ENCODE measurements at places on chromosomes 16 and 17.

DNA sequence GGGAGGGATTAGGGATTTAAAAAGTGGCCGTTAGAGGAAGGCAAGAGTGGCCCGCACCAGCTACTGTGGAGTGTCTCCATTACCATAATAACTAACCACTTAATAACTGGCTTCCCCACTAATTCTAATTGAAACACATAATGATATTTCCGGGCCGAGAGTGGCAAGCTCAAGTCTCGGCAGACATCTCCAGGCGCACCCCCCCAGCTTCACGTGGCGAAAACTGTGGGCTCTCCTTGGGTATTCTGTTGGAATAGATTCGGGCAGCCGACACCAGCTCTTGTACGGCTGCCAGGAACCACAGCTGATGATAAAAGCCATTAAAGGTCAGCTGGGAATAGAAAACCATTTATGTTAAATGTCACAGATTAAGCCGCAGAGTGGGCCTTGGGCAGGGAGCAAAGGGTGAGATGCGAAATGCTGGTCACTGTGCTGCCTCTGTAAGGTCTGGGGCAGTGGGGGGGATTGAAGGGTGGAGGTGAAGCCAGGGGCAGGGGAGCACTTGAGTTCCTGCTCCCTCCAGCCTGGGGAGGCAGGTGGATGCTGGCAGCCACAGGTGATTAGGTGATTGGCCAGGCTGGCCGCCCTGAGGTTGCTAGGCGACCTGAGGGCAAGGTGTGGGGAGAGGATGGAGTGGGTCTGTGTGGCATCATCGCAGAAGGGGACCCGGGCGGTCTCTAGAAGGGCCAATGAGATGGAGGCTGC, 115.6 kb upstream of the SDK2 start:
- no peak for DNase-seq

DNA sequence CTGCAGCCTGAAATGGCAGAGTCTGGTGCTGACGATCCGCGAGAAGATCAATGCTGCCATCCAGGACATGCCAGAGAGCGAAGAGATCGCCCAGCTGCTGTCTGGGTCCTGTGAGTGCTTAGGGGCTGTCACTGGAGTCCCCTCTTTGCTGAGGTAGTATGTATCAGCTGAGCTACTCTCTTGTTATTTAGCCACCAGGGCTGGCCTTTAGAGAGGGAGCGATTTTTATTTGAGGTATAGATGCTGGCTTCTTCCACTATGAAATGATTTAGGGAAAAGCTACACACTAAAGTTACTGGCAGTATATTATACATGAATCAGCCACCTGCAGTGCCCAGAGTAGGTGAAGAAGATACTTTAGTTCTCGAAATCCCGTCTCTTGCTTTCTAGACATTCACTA, 2.6 kb downstream of the CDK5RAP3 start:
- DNase-seq = no peak

DNA sequence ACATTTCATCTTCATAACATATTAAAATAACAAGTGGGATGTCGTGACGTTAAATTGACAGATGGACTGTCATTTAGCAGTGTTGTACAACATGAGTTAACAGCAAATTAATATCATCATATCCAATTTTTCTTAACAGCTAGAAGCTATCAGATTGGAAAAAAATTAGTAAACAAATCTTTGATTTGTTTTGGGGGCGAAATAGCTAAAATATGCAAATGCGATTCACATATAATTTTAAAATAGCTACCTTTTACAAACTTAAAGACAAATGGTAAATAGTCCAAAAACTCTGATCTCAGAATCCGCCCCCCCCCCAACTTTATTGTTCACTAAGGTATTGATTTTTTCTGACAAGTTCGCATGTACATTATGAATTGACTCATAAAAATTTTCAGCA, 20.3 kb upstream of the NACA2 start:
- DNase-seq = no peak

DNA sequence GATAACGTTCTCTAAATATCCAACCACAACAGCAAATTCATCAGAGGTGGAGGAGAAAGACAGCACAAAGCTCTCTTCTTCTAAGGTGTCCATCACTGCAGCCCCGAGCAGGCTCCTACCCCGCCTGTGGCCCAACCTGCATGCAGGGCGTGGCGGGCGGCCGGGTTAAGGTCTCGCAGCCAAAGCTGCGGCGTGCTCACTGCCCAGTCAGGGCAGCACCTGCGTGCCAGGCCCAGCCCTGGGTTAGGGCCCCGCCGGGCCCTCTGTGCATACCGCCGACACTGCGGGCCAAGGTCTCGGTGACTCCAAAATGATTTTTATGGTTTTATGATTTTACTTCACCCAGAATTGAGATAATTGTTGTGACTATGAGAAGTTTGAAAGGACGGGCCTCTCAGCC, 57.8 kb downstream of the FOXK2 start:
- no peak for DNase-seq

DNA sequence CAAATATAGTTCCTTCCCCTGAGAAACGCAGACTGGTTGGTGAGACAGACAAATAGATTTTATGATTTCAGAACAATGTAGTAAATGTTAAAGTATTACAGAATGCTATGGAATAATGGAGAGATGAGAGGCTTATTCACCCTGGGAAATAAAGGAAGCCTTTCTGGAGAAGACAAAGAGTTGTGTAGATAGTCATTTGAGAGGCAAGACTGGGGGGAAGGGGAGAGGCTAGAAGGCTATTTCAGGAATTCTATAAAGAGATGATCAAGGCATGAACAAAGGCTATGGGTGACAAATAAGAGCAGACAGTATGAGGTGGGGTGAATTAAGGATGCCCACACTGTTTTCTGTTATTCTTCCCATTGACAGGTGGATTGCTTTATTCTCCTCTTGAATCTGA, 211.4 kb downstream of the GRIN2A start:
- no peak for DNase-seq

GRCh38 chr17:4939546-4939795, 375 bp downstream of the SLC25A11 start:
- no peak for DNase-seq

GRCh38 chr16:7990626-7991260, 599.6 kb downstream of the TMEM114 start:
- no peak for DNase-seq

DNA sequence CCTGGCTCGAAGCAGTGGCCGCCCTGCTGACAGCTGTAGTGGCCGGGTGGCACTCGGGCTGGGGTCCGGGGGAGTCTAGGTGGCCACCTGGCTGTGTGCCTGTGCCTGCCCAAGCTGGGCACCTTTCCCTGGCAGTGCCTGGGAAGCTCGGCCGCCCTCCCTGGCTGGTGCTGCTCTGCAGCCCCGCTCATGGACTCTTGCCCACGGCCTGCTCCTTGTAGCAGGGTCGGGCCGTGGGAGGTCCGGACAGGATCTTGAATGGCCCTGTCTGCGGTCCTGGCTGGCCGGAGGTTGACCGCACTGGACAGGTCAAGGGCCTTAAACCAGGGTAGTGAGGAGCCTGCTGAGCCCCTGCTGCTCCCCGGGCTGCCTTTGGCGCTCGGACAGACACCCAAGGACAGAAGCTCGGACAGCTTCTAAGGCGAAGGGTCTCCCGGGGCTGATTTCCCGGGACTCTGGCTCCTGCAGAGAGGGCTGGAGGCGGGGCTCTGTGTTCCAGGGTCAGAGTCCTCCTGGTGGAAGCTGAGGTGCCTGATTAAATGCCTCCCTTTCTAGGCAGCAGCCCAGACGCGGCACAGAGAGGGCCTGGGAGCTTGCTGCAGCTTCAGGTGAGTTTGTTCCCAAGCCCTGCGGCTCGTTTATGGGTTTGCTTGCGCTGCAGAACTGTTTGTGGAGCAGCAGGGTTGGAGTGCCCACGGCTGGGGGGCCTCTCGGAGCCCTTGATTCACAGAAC, 6.0 kb downstream of the CAPN15 start:
- DNase-seq = no peak

DNA sequence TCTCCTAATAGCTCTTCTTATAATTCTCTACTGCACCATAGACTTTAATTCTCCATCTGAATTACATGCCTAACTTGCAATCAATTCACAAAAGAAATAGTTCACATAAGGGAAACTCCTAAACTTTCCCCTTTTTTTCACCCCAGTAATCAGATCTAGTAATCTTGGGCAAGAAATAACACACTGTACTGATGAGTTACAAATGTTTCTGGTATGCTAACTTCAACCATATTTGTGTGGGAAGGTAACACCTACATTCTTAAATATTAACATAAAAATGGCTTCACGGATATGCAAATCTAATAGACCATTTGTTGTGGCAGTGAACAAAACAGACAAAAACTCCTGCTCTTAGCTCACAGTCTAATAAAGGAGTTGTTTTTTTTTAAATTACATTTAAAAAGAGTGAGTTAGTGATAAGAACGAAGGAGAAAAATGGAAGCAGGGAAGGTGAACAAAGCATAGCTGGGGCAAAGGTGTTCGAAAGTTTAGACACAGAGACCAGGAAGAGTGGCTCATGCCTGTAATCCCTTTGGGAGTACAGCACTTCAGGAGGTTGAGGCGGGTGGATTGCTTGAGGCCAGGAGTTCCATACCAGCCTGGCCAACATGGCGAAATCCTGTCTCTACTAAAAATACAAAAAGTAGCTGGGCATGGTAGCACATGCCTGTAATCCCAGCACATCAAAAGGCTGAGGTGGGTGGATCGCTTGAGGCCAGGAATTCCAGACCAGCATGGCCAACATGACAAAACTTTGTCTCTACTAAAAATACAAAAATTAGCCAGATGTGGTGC, 34.8 kb downstream of the CMTM3 start:
- no peak for DNase-seq

DNA sequence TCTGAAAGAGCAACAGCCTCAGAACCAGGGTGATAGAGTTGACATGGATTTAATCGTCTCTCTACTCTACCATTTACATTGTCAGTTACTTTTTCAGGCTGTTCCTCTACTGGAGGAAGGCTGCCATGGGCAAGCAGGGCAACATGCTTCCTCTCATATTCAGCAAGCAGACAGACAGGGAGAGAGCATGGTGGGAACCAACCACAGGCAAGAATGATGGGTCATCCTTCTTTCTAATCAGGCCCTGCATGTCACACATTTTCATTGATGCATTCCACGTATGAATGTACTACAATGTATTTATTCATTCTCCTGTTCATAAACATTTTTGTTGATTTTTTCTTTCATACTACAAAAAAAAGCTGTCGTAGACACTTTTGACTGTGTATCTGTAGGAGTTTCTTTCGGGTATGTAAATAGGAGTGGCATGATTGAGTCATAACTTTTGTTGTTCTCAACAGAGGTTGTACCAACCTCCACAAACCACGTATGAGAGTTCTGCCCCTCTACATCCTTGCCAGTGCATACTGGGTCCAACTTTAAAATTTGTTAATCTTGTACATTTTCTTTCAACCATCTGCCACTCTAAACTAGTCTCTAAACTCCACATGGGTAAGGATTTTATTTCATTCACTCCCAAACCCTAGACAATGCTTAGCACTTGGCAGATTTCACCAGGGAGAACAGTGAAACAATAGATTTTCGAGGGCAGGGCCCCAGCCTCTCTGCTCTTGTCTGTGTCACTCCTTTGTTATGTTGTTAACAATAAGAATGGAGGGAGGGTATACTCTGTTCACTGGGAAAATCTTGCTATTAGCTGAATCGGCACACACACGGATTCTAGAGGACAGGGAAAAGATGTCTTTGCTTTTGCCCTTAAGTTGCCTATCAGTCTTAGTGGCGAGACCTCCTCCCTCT, 58.7 kb downstream of the CMC2 start:
- no peak for DNase-seq

GRCh38 chr16:4828567-4829321, 18.3 kb downstream of the GLYR1 start:
- DNase-seq = no peak

- no peak for DNase-seq
Measured at GRCh38 chr17:30579610-30580315, 102.6 kb downstream of the GOSR1 start.

DNA sequence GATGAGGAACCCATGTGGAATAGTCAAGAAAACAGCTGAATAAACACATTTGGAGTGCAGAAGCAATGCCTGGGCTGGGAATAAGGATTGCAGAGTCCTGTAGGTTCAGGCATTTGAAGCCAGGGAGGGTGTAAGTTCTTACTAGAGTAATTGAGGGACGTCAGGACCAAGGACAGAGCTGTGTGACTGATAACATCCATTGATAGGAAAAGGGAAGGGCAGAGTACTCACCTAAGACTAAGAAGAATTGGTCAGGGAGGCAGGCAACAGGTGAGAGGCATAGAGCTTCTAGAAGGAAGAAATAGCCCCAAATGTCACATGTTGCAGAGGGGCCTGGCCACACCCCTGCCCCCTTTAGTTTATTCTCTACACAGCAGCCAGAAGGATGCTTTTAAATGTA, 79.8 kb upstream of the TMEM132E start:
- no peak for DNase-seq

GRCh38 chr16:29761882-29762281, 16.1 kb upstream of the C16orf54 start:
- no peak for DNase-seq

DNA sequence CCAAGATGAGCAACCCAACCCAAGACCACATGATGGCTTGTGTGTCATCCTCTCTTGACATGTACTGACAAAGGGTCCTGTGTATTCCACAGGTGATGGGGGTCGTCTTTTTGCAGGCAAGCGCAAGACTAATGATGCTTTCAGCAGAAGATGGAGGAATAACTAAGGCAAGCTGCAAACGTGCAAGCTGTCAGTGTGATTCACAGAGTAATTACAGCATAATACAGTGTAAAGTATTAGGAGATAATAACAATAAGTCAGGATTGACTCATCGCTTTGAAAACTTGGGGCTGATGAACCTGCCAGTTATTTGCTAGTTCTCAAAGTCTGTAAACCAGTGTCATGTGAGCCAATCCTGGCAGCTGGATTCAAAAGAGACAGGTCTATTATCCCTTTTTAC, 41.6 kb upstream of the ASIC2 start:
- DNase-seq = no peak

DNA sequence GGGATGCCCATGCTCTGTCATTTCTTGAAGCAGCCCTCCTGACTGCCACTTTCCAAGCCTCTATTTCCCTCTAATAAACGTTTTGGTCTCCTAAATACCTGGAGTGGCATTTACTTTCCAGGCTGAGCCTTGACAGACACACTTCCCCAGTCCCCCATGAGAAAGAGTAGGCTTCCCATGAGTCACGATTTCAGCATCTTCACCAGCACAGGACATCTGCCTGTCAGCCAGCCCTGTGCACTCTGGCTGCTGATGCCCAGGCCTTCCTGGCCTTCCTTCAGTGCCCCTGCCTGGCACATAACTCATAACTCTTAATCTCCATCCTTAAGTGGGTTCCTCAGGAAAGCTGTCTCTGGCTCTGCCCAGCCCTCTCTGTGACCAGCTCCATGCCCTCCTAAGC, 30.8 kb upstream of the GAS7 start:
- no peak for DNase-seq

GRCh38 chr16:23835390-23836077, at the start of gene PRKCB:
TSS of gene PRKCB (plus strand) at chr16:23835983.
- peak; percentile 89 for DNase-seq

Measured in right lung (tissue), 10 donors.